NCI-H446 treated with DMSO at 0.1 percent for 48 hours (cell line): ENCODE measurements at places on chromosomes 1 and 21.

DNA sequence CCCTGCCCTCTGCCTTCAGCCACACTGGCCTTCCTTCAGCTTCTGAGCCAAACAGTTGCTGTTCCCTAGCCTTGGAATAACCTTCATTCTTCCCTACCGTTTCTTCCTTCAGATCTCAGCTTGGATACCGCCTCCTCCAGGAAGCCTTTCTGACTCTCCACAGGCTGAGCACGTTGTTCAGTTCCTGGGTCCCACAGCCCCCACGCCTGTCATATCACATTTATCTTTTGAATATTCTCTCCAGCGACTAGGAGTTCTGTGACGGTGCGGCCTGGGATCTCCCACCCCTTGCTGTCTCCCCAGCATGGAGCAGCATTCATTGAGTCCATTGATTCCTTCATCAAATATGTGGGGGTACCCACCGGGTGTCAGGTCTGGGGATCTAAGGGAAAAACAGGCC lies 39.2 kb downstream of the EPHA2 start:
- DNase-seq, result no peak

- no peak for DNase-seq
Observed at GRCh38 chr1:86778569-86779239, 74.3 kb downstream of the SH3GLB1 start.

- DNase-seq, result no peak
Observed at GRCh38 chr1:53323316-53323715, 4.6 kb downstream of the LRP8 start.

DNA sequence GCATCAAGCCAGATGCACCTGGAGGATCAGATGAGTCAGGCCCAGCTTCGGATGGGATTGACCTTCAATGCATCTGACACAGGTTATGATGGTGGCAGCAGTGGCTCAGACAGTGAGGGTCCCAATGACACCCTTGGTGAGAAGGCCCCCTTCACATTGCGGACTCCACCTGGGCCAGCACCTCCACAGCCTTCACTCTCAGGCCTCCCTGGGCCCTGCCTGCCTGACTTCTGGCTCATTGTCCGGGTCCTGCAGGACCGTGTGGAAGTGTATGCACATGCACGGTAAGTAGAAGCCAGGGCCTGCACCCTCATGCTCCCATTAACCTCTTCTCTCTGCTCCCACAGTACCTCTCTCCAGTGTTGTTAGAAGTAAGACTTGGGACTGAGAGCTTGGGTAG lies 20.8 kb downstream of the HYI start:
- DNase-seq, result no peak

DNA sequence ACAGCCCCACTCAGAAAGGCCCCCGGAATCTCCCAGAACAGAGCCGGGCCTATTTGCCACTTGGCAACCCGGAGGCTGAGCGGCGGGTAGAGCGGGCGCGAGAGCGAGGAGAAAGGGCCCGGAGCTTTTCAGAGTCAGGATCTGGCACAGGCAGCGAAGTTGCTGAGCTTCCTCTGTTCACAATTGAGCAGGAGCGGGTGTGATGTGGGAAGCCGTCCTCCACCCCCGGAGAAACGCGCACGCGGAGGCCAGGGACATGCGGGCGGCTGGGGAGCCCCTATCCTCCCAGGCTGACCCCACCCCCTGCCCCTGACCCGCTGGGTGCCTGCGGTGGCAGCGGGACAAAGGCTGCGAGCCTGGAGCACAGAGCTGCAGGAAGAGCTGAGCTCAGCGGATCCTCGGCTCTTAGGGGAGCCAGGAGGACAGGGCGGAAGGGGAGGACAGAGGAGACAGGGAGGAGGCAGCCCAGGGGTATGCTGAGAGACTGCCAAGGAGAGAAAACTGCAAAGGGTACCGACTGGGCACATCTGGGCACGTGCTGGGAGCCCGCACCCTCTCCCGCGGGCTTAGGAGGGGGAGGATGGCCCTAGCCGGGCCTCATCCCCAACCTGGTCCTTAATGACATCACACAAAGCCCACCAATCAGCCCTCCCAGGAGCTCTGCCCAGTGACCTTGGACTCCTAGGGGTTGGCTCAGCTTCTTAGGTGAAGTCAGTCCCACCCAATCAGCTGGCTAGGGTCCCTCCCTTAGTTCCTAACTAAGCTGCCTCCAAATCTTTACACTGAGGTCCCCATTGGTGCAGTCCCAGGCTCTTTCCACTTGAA lies 9.3 kb downstream of the KIF21B start:
- DNase-seq, result no peak

DNA sequence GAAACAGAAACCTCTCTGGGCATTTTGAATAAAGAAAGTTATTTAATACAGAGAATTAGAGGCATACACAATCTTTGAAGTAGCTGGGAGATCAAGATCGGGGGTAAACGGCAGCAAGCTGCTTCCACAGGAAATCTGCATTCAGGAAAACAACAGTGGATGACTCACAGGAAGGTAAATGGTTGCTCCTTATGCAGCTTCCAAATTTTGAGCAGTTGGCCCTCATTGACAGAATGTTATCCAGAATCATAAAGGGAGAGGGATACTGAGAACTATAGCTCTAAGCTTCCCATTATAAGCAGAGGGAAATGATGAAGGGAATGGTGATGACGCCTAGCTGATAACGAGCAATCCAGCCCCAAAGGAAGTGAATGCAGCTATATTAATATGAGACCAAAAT lies 28.6 kb downstream of the ZMYND12 start:
- DNase-seq, result no peak

DNA sequence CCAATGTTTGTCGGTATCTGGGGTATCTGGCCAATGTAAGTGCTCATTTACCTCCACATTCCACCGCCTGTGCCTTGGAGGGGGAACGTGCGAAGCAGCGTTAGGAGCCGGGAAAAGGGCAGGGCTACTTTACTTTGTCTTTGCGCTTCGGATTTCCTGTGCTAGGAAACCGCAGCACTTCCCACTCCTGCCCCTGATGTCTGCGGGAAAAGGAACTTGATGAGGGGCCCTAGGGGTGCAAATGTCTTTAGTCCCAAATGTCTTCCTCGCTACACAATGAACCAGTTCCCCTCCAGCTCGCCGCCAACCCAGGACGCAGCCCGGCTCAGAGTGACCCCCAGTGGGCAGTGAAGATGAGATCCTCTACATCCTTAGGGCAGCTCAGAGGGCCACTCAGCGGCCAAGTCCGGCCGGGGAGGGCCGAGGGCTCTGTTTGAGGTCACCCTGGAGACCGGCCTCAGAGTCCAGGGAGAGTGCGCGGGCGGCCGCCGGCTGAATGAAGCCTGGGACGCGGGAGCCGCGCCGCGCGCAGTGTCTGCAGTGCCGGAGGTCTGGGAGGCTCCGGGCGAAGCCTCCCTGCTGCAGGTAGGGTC lies at the start of gene DYNLT5:
Gene DYNLT5, plus strand, starts transcription at position 460 of the 593 bp plus-strand sequence. CDS start 2,200 bp downstream, outside the sequence.
- no peak for DNase-seq

GRCh38 chr1:9297831-9298230 lies 5.1 kb downstream of the SPSB1 start:
- DNase-seq, result no peak

- no peak for DNase-seq
Observed at GRCh38 chr1:178646821-178647220, 78.2 kb upstream of the RALGPS2 start.

DNA sequence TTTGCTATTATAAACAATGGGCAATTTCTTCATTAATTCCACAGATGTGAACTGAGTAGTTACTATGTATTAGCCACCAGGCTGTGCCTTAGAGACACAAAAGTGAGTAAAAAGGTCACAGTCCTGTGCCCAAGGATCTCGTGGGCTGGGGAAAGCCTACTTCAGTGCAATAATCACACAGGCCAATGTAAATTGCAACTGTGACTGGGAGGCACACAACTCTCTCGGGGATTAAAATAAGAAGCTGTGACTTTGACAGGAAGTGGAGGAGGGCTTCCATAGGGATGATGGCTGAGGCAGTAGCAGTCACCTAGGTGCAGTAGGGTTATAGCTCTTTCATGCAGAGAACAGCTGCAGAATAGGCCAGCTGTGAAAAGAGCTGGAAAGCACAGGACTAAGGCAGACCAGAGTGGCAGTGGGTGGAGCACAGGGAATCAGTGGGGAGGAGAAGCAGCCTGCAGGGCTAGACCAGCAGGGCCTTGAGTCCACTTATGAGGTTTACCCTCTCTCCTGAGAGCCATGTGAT lies 121.9 kb downstream of the MAB21L3 start:
- no peak for DNase-seq

GRCh38 chr1:232589111-232589811 lies 40.7 kb downstream of the SIPA1L2 start:
- no peak for DNase-seq

DNA sequence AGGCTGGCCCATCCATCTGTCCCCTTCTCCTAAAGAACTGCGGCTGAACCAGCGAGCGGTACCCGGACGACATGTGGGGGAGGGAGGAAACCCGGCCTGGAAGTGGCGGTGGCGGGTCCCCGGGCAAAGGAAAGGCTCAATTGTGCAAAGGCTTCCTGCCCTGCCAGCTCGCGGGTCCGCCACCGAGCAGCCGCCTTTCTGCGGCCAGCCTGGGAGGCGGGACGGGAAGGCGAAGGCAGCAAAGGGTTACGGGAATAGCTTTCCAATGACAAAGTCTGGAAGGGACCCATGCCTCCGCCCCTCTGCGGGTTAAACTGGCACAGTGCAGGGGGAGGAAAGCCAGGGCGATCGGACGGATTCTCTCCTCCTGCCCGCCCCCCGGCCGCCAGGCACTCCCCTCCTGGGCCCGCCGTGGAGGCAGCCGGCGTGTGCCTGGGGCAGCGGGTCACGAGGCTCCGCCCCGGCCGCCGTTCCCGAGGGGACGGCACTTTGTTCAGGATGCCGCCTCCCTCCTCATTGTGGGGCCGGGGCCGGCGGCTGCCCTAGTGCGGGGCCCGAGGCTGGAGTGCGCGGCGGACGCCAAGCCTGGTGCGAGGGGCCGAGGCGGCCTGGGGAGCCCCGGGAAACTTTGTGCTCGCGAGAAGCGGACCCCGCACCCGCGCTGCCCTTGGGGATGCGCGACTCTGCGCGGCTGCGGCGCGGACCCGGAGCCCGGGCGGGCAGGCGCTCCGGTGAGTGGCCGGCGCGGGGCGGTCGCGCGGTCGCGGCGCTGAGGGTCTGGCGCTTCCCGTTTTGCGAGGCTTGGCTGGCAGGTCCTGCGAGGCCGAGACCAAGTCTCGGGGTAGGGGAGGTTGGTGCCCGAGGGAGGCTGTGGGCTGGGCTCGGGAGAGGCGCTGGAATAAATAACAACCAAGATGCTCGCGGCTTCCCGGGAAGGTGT lies at the start of gene NAV1:
Gene NAV1, plus strand, starts transcription at position 516 of the 940 bp plus-strand sequence. CDS start 83,758 bp downstream, outside the sequence.
- DNase-seq, result peak; percentile 70

GRCh38 chr1:53605181-53605580 lies 133.8 kb downstream of the GLIS1 start:
- DNase-seq, result no peak

DNA sequence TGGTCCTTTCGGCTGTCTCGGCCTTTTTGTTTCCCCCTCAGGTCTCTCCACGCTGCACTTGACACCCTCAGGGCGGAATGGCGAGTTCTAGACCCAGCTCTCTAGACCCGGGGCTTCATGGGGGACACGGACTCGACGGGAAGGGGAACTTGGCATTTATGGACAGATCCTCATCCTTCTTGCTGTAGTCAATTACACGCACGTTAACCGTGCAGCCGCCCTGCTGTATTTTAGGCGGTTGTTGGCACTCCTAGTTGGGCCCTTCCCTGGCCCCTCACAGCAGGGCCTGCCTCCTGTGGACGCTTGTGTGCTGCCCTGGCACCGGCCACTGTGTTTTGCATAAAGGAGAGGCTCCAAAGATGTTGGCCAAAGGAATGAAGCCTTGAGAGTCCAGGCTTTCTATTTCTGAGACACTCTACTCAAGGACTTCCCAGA lies 558 bp upstream of the BTG3 start:
- no peak for DNase-seq

DNA sequence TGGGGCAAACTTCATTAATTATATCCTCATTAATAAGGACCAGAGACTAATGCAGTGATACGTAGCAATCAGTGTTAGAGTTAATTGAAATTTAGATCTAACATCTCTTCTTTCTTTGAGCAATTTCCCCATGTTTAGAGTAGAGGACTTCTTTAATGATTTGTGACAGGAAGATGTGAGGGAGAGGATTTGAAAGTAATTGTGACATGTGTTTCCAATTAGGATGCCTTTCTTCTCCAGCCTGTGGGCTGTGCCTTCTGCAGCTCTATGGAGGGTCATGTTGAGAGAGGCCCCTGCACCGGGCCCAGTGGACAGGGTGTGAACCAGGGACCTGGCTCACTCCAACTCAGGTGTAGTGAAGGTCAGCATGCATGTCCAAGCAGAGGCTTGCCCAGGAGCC lies 103.0 kb downstream of the GREM2 start:
- no peak for DNase-seq

DNA sequence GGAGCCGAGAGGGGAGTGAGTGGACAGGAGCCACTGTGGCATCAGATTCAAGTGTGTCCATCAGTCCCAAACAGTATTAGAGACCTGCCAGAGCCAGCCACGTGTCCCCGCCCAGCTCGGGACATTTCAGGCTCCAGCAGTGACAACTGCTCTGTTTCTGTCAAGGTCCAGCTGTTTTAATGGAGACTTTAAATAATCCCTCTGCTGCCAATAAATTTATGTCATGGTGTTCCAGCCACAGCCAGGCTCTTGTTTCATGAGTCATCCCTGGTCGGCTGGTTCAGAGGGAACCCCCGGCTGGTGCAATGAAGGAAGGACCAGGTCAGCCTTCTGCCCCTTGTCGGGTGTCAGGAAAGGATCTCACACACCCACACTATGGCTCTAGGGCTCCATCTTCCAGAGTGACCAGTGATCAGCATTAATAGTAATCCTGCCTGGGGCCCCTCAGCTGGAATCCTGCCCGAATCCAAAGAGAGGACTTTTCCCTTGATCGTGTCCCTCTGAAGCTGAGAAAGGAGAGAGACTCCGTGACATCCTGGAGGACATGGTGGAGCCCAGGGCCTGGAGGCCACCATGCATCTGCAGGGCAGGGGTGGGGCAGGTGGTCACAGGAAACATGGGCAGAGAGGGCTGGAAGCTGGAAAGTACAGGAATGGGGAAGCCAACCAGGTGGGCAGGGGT lies 197.3 kb downstream of the MATN1 start:
- DNase-seq, result no peak

DNA sequence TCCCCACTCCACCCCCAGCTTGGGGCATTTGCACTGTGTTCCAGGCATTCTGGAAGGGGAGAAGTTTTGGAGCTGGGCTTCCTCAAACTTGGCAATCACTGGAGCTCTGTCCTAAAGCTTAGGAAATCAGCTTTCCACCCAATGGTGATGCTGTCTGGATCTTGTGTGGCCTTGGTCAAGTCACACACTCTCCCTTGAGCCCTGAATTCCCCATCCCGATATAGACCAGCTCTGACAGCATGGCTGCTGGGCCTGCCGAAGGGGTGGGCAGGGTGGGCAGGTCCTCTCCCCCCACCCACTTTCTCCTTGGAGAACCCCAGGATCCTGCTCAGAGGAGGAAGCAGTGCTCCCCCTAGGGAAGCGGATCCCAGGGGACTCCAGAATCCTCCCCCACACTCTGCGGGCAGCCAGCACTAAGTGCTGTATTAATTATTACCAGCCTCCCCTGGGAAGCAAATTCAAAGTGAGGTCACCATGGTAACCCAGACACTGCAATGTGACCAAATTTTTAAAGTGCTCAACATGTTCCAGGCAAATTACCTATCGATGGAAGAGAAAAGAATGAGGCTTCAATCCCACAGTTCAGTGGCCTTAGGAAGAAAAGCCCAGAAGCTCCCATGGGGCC lies 21.3 kb upstream of the LDLRAP1 start:
- DNase-seq, result no peak
